ENCODE measurements at places on chromosomes 1 and 21. TPM values are rescaled to one million over a fixed set of nuclear protein-coding genes. Genes with fewer than 3 reads are reported as not detected.

OR14K1 gene
- not detected for total RNA-seq

FAM89A gene
- 14.6 TPM for total RNA-seq

DYNLT4 gene
- total RNA-seq = not detected

MYOG gene
- total RNA-seq = 11.0 TPM

VWA5B1 gene
- 0.39 TPM for total RNA-seq

ZNF648 gene
- 0.89 TPM for total RNA-seq

IL22RA1 gene
- 5.0 TPM for total RNA-seq

CSRP1 gene
- total RNA-seq = 91.8 TPM

FHAD1 gene
- 1.4 TPM for total RNA-seq

ZNF695 gene
- total RNA-seq = 1.7 TPM

COL18A1 gene
- total RNA-seq = 60.9 TPM

PGBD5 gene
- total RNA-seq = 2.7 TPM

ADORA3 gene
- total RNA-seq = 0.20 TPM

PCBP3 gene
- 3.4 TPM for total RNA-seq

WNT2B gene
- 4.7 TPM for total RNA-seq

RUNX1 gene
- total RNA-seq = 22.1 TPM

LPAR3 gene
- total RNA-seq = 4.4 TPM

CLIC6 gene
- total RNA-seq = 0.20 TPM

SYCP1 gene
- not detected for total RNA-seq

FCAMR gene
- not detected for total RNA-seq

FAM131C gene
- total RNA-seq = not detected

AUNIP gene
- total RNA-seq = 1.1 TPM

APOBEC4 gene
- not detected for total RNA-seq

BCL2L15 gene
- total RNA-seq = 0.99 TPM

KRTAP21-3 gene
- not detected for total RNA-seq

NTNG1 gene
- total RNA-seq = 9.1 TPM

SMCP gene
- total RNA-seq = not detected

All from skin of body (tissue), 3 donors.